ENCODE measurements at places on chromosomes 6 and 20.

- no peak for DNase-seq
Observed at GRCh38 chr20:53643031-53643832, 49.6 kb upstream of the ZNF217 start.

DNA sequence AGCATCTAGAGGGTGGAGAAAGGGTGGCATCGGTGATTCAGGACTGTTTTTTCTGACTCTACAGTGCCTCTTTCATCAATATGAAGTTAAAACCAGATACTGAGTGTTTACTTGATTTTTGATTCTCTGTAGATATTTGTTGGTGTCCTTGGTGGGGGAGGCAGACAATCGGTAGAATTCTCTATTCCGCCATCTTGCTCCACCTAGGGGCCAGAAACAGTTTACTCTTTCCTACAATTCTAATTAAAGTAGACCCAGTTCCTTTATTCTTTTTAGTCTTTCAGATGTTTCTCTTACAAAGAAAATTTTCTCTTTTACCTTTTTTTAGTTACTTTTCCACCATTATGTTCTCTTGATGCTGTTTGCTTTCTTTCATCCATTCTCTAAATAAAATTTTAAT lies 162.1 kb upstream of the RAB32 start:
- no peak for DNase-seq

DNA sequence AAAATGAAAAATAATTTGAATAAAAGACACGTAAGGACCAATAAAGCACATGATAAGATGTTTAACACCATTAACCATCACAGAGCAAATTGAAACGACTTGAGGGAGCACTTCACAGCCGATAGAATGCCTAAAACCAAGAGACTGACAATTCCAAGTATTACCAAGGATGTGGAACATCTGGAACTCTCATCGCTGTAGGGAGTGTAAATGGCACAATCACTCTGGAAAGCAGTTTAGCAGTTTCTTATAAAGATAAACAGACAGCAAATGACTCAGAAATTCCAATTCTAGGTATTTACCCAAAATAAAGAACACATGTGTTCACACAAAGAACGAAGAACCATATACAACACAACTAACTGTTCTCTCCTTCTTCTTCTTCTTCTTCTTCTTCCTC lies 8.5 kb upstream of the UBD start:
- DNase-seq = no peak

DNA sequence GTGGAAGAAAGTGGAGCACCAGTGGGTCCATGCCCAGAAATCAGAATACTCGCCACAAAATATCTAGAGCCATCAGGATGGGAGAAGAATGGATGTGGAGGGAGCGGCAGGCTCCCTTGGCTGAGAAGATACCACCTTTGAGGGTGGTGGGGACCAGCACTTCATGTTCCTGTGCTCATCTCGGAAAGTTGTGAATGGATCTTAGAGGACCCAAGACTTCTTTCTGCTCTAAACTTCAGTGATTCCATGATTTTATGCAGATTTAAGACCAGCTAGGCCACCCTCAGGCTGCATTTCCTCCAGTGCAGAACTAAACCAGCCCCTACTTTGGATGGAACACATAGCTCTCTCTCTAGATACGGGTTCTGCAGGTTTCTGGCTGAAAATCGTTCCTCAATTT lies 416.5 kb downstream of the CDC5L start:
- no peak for DNase-seq

GRCh38 chr6:125811259-125811658 lies 20.5 kb downstream of the NCOA7 start:
- no peak for DNase-seq

Measured in anterior cingulate cortex (tissue), 58 donors.